ENCODE measurements at places on chromosomes 2 and 18.

GRCh38 chr2:2938481-2938880 lies 439.1 kb downstream of the EIPR1 start:
- DNase-seq = no peak

- no peak for DNase-seq
These were observed 454.4 kb upstream of the MEIS1 start for GRCh38 chr2:65980531-65980930.

GRCh38 chr2:169573974-169574299 lies 272 bp upstream of the FASTKD1 start:
- DNase-seq = no peak

- DNase-seq = no peak
These were observed 57.9 kb upstream of the EPC2 start for GRCh38 chr2:148586522-148587128.

- no peak for DNase-seq
These were observed 74.0 kb upstream of the TEX51 start for GRCh38 chr2:126824663-126825062.
